ENCODE measurements at places on chromosomes 4 and X. TPM values are rescaled to one million over a fixed set of nuclear protein-coding genes. Genes with fewer than 3 reads are reported as not detected.

DNA sequence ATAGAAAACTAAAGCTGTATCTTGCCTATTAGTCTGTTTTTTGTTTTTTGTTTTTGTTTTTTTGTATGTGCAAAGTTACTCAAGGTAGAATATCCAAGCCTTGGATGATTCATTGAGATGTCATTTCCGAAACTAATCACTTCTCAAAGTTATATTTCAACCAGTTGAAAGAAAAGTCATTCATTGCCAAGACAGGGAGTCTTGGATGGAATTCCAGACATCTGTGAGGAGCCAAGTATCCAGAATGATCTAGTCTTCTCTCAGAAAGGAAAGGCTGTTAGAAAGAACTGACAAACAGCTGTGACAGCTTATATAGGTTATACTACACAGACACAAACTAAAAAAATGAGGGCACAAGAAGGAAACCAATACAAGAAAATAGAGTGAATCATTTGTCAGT is 141.1 kb upstream of the NDST3 start:
- DNase-seq, result no peak

- DNase-seq, result no peak
Observed at GRCh38 chrX:537151-537550, 93.4 kb upstream of the SHOX start.

DNA sequence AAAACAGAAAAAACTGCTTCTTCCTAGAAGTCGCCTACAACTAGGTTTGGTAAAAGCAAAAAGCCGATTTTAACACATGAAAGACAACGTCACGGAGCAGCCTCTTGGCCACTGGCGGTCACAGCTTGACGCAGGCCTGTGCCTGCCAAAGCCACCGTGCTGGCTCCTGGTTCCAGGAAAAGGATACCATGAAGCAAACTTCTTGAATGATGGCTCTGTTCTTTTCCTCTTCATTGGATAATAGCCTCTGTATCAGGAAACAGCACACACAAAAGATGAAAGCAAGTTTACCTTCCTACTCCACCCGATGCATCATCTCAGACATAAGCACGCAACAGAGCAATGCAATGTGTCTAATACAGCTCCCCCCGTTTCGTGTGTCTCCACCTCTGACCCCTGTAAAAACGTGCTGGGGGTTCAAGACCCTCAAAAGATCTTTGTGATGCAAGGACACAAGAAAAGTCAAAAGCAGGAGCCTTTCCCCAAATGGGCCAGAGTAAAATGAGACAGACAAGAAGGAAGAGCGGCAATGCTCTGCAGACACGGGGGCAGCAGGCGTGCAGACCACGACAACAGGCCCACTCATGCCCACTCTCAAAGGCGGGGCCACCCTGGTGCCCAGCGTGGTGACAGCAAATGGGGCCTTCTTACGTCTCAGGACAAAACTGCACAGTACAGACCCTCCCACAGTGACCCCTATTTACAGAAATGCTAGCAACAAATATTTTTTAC is 19.4 kb downstream of the GAK start:
- DNase-seq, result peak; percentile 54

Gene SHROOM4
- total RNA-seq, result 3.8 TPM

Gene HPGDS
- not detected for total RNA-seq

DNA sequence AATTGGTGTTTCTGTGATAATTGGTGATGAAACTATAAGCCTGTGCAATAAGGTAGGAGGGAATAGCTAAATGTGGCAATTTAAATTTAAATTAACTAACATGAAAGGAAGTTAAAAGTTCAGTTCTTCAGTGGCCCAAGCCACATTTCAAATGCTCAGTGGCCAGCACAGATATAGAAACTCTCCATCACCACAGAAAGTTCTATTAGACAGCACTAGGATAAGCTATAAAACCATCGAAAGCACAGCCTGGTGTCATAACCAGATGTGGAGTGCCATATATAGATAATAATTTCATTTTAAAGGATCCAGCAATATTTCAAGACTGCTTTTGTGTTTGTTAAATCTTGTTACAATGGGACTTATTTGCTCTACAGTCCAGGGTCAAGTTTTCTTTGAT is 119.3 kb upstream of the NR3C2 start:
- DNase-seq, result no peak

DNA sequence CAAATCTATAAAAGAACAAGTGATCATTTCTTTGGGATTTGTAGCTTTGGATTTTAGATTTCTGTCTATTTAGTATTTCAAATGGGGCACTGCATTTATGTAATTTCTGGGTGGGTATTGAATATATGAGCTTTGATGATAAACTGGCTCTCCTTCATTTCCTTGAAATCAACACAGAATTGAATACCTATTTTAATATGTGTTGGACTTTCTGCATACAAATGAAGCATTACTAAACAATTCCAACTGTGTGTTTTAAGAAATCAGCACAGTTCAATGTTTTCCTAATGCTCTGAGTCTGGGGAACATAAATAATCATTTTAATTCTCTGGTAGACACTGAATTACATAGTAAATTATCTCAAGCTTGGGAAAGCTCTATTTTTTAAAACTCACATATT is 42.0 kb upstream of the GBA3 start:
- DNase-seq, result no peak

GRCh38 chrX:151680805-151681204 is 14.5 kb upstream of the PRRG3 start:
- peak; percentile 91 for DNase-seq

Gene SPANXB1
- total RNA-seq, result not detected

DNA sequence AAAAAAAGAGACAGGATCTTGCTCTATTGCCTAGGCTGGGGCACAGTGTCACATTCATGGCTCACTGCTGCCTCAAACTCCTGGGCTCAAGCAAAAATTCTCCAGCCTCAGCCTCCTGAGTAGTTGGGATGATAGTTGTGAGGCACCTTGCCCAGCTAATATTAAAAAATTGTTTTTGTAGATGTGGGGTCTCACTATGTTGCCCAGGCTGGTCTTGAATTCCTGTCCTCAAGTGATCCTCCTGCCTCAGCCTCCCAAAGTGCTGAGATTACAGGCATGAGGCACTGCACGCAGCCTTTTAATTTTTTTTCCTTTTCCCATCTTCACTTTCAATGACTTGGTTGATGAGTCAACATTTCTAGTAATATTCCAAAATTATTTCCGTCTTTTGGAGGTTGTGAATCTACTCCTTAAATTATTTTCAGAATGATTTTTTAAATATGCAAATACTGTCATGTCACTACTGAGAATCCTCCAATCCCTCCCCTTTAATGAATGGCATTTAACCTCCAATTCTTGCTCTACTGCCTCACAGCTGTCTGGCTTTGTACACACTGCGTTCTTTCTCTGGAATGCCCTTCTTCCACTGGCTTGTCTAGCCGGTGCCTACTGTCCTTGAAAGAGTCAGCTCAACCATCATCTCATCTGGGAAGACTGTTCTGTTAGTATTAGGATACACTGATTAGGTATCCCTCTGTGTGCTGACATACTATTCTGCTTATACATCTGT is 27.5 kb upstream of the DCTD start:
- no peak for DNase-seq

DNA sequence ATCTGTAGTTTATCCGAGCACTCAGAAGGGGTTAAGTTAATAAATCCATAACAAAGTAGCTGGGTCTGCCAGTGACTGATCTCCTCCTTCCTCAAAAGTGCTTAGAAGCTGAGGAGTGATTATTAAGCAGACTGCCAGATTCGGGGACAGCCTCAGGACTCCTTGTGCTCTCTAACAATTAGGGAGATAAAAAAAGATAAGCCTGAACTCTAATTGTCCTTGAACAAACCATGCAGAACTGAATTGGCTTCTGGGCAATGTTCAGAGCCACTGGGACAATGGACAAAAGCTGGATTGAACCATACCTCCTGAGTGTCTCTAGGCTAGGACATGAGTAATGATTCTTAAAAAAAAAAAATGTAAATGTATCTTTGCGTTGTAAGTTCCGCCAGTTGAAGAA is 22.7 kb upstream of the GRPR start:
- DNase-seq, result no peak

Gene SASH3
- not detected for total RNA-seq

Gene PCDH18
- not detected for total RNA-seq

Gene PNMA6A
- total RNA-seq, result not detected

GRCh38 chrX:68820476-68821110 is 8.2 kb upstream of the EFNB1 start:
- no peak for DNase-seq

Gene SPON2
- total RNA-seq, result 1.2 TPM

DNA sequence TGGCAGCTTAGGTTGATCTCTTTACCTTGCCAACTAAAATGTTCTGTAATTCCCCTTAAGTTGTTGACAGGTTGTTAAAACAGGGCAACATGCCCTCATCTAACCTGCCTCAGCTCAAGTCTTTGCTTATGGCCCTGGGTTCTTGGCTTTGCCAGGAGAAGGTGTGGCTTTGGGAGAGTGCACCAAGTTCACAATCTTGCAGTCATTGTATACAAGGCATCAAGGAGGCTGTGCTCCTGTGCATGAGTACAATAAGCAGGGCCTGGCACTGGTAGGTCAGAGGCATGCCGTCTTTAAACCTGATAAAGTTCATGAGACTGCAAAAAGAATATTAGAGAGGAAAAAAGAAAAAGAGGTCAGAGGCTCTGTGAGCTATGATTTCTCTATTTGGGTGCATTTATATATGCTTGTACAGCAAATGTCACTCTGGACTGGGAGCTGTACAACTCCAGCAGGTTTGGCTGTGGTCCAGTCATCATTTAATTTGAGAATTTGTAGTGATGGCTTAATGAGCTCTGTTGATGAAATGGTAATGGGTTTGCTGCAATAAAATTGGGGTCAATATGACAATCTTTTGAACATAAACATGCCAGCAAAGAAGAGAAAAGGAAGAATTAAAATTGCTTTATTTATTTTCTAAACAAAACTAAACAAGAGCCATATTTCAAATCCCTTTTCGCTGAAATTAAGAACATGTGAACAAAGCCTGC is 30.3 kb downstream of the AREG start:
- DNase-seq, result peak; percentile 57

DNA sequence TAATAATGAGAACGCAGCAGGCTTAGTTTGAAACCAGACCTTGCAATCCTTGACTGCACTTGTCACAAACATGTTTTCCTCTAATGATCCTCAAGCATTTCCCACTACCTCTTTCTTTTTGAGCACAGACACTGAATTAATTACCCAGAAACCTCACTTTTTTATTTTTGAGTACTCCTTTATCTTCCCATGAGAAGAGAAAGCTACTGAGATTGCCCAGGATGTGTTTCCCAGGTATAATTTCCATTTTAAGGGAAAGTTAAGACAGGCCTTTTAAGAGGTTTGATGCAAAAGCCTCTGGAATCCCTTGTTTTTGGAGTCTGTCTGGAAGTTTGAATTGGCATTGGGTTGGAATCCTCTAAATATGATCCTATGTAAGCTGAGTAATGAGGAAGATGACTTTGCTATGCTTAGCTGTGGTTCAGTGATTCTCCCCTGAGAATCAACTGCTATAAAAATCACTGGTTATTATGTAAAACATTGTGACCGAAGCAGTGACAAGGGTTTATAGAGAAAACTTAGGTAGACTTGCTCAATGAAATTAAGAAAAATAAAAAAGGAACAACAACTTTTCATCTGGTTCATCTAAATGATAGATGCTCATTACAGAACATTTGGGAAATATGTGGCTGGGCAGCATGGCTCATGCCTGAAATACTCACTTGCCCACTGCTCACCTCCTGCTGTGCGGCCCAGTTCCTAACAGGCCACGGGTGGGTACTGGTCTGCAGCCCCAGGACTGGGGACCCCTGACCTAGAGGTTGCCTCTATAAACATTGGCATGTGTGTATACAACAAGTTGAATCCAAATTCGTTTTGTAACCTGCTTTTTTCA is 10.8 kb upstream of the RHOH start:
- DNase-seq, result no peak

Gene SPIN4
- total RNA-seq, result 3.2 TPM

DNA sequence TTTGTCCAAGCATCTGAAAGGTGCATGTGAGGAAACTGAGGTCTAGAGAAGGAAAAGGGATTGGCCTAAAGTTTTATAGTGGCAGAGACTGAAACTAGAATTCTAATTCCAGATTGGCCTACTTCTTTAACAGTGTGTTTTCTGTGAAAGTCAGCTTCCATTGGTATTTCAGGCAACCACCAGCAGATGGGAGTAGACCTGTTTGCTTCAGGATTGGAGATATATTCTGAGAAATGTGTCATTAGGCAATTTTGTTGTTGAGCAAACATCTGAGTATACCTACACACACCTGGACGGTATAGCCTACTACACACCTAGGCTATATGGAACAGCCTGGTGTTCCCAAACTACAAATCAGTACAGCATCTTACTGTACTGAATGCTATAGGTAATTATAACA is 207.3 kb upstream of the RADX start:
- DNase-seq, result peak; percentile 54

Gene KCND1
- not detected for total RNA-seq

DNA sequence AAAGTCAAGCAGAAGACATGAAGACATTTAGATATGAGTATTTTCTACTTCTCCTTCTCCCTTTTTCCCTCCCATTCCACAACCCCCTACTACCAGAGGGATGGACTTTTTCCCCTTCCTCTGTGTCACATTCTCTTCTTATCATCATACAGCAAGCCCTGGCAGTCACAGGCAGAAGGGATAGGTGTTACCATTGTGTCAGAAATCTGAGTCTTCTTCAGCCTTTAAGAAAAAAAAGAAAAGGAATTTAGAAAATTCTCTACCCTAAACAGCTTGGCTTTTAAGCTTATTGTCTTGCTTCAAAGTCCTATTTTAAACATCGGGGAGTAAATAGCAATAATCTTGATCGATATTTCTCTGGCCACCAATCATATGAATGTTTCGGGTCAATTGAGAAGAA is 30.9 kb upstream of the ADH1C start:
- DNase-seq, result no peak

- no peak for DNase-seq
Observed at GRCh38 chrX:111090458-111090857, 5.5 kb upstream of the PAK3 start.

Gene USP17L19
- total RNA-seq, result not detected

DNA sequence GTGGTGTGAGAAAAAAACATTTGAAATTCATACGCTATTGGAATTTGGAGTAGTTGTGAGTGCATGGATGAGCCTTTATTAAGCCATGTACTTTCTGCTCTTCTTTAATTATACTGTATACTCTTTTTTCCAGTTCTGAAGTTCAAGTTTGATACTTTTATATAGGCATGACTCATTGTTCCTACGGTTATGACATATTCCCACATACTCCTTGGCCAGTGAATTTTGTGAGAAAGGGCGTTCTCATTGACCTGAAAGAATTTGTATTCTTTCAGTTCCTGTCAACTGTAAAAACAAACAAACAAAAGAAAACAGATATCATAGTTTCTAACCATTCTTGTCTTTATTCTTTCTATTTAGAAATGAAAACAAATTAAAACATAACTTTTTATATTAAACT is 407.3 kb downstream of the MAPK10 start:
- DNase-seq, result no peak

Gene MAGEA12
- total RNA-seq, result 6.2 TPM

Gene RHOXF2B
- not detected for total RNA-seq

Gene TIMP1
- total RNA-seq, result 116 TPM

DNA sequence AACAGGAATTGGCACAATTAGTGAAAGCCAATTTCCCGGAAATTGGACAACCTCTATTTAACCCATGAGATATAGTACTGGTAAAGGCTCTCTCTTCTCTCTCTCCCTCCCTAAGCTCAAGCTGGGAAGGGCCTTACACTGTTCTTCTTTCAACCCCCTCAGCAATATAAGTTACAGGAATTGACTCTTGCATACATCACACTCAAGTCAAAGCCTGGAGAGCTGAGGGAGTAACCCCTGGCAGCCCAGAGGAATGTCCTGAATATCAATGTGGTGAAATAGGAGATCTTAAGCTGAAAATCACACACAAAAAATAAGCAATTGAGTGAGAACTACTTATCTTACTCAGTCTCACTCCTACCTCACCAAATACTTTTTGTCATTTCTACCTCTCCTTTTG is 186.9 kb upstream of the SPOCK3 start:
- DNase-seq, result no peak
